Activated T-helper 1 cell treated with anti-CD3 and anti-CD28 coated beads, Interleukin-2, amount 50 U/mL, for 16 hours (primary cell): ENCODE measurements at places on chromosomes 7 and 10.

- DNase-seq, result no peak
These were observed 10.1 kb upstream of the CELF2 start for GRCh38 chr10:11007476-11008020.

DNA sequence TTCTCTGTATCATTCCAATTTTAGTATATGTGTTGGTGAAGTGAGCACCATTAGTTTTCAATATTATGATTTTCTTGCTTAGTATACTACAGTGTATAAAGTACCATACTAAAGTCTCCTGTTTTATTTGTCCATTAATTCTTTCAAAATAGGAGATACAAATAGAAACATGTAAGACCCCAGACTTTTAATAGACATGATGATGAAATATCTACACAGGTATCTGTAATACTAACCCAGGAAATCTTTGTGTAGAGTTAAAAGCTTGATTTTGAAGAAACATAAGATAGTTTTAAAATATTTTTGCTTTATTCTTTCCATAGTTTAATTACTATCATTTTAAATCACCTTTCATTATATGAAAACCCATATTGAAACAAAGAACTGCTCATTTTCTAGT, 133.8 kb upstream of the WNT16 start:
- no peak for DNase-seq

DNA sequence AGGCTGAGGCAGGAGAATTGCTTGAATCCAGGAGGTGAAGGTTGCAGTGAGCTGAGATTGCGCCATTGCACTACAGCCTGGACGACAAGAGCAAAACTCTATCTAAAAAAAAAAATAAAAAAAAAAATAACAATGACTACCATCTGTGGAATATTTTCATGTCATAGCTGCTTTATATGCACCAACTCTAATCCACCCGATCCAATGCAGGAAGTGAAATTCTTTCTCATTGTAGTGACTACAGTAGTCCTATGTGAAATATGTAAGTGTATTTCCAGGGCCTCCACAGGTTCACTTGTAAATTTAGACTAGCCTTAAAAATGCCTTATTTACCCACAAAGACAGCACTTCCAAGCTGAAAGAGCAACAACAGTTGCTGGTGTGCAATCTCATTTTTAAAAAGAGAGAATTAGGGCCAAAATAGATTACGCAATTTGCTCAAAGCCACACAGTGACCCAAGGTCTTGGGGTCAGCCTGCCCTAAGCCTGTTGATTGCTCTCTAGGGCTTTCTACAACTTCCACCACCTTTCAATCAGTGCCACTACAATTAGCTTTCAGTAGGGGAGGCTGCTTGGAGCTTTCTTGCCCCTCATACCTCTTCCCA, 25.8 kb upstream of the EGFR start:
- DNase-seq, result no peak

GRCh38 chr10:69329721-69330178, 51.5 kb downstream of the HK1 start:
- DNase-seq, result no peak

- no peak for DNase-seq
These were observed 223.7 kb downstream of the CXCL12 start for GRCh38 chr10:44161184-44161583.

DNA sequence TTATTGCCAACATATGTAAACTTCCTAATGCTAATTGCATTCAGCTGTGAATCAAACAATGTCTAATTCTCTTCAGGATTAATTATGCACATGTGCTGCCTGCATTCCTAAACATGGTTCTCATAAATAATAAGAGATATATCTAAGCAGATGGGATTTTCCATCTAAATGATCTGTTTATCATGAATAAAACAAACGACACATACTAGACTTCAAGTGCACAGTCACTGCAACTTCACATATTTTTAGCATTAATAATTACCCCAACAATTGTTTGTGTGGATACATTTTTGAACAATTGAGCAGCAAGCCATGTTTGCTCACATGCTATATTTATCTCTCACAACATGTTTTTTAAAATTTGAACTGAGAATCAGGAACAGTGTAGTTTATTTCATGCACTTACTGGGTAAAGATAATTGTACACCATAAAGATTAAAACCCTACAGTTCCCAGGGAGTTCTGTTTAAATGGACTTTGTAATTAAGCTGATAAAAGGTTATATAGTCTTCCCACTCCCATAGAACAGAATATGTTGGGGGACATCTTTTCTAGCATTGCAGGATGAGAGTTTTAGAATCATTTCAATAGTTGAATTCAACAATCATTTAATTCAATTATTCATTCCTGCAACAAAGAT, 378.5 kb downstream of the MDFIC start:
- no peak for DNase-seq

- no peak for DNase-seq
These were observed 16.1 kb downstream of the TAS2R41 start for GRCh38 chr7:143493751-143494150.

- DNase-seq, result no peak
These were observed 161.9 kb upstream of the PTER start for GRCh38 chr10:16274911-16275310.

DNA sequence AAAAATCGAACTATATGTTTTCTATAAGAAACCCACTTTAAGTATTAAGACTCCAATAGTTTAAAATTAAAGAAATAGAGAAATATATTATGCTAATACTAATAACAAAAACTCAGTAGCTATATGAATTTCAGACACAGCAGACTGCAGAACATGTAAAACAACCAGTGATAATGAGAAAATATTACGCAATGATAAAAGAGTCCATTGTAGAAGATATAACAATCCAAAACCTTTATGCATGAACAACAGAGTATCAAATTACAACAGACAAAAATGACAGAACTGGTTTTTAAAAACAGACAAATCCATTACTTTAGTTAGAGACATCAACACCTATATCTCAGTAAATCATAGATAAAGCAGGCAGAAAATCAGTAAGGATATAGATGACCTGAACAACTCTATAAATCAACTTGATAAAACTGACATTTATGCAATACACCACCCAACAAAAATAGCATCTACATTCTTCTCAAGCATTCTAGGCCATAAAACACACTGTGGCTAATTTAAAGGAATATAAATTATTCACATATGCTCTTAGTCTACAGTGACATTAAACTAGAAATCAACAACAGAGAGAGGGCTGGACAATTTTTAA, 669.5 kb upstream of the GHITM start:
- DNase-seq, result no peak

DNA sequence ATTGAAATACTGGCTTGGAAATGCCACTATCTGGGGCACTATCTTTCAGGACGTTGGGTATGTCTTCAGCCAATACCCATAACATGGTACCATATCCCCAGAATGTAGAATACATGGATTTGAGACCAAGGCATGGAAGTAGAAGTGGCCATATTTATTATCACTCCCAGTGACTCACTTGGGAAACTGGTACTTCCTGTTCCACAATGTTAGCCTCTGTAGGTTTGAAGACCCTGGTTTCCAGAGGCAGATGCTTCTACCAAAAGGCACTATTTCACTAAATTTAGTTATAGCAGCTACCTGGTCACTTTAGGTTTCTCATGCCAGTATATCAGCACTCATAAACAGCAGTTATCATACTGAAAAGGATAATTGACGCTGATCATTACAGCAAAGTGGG, 184.2 kb downstream of the CCDC71L start:
- no peak for DNase-seq

DNA sequence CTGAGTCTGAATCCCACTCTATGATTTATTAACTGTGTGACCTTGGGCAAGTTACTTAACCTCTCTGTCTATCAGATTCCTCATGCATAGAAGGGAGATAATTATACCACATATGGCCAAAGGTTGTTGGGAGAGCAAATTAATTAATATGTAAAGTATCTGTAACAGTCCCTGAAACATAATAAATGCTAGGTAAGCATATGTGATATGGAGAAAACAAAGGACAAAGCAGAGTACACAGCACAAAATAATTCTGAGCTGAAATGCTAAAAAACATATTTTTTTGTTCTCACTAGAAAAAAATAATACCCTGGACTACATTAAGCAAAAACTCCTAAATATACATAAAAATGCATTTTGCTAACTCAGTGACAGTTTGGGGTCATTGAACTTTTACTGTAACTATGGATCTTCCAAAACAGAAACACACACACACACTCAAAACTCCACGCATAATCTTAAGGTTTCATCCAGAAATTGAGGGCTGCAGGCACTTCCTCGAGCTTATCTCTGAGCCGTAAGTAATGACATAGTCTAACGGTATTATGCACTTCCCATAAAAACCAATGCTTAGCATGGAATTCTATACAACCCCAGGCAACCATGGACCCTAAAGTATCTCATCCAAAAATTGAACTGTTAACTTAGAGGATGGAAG, 201.7 kb upstream of the PTN start:
- no peak for DNase-seq

DNA sequence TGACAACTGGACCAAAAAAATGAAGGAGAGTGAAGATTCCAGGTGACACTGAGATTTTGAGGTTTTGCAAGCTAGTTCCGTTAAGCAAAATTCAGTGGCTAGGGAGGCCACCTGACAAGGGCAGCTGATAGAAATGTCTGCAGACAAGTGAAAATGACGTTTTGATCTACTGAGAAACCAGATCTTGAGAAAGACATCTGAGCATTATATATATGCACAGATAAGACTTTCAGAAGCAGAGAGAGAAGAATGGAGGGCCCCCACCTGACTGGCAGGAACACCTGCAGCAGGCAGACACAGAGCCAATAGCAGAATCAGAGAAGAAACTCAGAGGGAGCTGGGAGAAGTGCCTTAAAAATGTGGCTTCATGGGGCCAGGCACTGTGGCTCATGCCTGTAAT, 76.1 kb upstream of the LRGUK start:
- DNase-seq, result no peak

DNA sequence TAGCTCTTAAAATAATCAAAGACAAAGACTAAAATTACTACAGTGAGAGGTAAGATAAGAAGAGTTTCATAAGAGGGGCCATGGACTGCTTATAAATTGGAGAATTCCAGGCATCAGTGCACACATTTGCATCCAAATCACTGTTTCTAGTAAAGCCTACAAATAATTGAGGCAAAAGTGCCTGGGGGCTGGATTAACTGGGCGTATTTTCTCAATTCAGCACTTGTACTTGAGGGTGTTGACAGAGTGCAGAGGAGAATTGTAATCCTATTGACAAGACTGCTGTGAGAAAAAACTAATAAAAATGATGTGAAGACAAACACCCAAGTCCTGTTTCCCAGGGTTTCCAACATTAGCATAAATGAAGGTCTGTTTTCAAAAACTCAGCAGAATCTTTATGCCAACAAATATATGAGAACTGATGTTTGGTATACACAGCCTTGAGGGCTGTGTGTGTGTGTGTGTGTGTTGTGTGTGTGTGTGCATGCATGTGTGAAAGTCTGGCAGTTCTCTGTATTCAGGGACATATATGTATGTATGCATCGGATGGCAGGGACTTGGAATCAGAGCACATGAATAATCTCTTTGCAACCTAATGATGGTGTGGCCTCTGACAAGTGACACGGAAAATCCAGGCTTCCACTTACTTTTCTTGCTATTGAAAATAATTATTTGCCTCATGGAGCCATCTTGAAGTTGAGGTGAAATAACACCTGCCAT, 182.1 kb upstream of the CDC14C start:
- no peak for DNase-seq

GRCh38 chr7:32102432-32102873, 32.2 kb upstream of the PDE1C start:
- DNase-seq, result no peak

- DNase-seq, result no peak
These were observed 70.3 kb downstream of the VWA2 start for GRCh38 chr10:114309364-114309651.

- no peak for DNase-seq
These were observed 16.1 kb downstream of the KMT2C start for GRCh38 chr7:152419473-152420429.

DNA sequence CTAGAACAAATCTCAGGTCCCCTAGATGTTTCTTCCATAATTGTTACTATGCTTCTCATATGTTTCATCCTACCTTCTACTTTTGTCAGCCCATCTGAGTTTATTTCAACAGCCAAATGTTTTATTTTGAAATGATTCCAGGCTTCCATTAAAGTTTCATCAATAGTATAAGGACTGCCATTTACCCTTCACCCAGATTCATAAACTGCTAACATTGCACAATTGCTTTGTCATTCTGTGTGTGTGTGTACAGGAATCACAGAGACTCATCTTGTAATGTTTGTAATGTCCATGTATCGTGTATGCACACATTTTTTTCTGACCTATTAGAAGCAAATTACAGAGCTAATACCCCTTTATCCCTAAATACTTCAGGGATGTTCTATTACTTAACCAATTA, 25.5 kb downstream of the MMRN2 start:
- no peak for DNase-seq

DNA sequence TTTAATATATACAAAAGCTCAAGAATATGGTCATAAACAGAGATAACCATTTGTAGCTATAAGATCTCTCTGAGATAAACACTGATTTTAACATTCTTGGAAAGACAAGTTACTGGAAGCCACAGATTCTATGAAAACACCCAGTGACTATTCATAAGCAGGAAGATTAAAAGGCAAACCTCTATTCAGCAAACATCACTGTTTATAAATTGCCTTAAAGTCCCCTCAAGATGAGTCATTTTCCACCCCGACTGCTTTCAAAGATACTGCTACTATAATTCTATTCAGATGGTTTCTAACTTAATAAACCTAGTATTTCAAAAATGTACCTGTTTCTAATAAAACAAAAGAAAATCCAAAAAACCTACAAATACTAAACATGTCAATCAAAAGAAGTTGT, 21.0 kb downstream of the TM9SF3 start:
- no peak for DNase-seq

- no peak for DNase-seq
These were observed 40.5 kb upstream of the WASL start for GRCh38 chr7:123789206-123789784.

DNA sequence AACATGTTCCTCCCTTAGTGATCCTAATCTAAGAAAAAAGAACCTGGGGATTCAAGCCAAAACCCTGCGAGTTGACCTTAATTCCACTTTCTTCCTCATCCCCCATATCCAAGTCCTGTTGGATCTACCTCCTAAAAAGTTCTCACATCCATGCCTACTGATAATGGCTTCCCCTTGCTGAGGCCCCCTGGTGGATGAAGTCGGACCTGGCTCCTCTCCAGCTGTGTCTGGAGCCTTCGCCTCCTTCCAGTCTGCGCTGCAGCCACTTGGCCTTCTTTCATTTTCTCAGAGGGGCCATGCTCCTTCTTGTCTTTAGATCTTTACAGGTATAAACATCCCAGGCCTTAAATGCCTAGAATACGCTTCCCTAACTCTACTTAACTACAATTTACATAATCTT, 8.1 kb downstream of the PDE1C start:
- DNase-seq, result no peak

GRCh38 chr7:12161146-12161545, 49.9 kb upstream of the TMEM106B start:
- DNase-seq, result no peak

DNA sequence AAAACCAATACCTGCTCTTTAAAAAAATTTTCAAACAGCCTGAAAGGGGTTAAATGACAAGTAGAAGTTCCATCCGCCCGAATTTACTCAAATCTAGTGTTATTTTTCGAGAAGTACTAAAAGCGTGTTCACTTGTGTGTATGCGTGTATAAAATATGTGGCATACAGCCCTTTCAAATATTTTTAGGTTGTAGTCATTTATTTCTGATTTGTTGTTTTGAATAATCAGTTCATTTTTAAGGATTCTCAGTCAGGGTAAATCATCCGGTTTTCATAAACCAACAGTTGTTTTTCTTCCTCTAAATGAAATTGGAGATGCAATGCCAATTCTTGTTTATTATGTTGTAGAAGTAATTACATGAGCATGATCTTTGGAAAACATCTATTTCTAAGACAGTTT, 6.9 kb upstream of the SUN1 start:
- DNase-seq, result no peak
